ENCODE measurements at places on chromosomes 1 and 21. TPM values are rescaled to one million over a fixed set of nuclear protein-coding genes. Genes with fewer than 3 reads are reported as not detected.

The COP1 gene
- 17.8 TPM for polyA plus RNA-seq

The DNTTIP2 gene
- polyA plus RNA-seq = 14.2 TPM

The NHLH1 gene
- polyA plus RNA-seq = 0.26 TPM

The LRRC53 gene
- not detected for polyA plus RNA-seq

The BARHL2 gene
- polyA plus RNA-seq = not detected

The TTLL10 gene
- polyA plus RNA-seq = not detected

DNA sequence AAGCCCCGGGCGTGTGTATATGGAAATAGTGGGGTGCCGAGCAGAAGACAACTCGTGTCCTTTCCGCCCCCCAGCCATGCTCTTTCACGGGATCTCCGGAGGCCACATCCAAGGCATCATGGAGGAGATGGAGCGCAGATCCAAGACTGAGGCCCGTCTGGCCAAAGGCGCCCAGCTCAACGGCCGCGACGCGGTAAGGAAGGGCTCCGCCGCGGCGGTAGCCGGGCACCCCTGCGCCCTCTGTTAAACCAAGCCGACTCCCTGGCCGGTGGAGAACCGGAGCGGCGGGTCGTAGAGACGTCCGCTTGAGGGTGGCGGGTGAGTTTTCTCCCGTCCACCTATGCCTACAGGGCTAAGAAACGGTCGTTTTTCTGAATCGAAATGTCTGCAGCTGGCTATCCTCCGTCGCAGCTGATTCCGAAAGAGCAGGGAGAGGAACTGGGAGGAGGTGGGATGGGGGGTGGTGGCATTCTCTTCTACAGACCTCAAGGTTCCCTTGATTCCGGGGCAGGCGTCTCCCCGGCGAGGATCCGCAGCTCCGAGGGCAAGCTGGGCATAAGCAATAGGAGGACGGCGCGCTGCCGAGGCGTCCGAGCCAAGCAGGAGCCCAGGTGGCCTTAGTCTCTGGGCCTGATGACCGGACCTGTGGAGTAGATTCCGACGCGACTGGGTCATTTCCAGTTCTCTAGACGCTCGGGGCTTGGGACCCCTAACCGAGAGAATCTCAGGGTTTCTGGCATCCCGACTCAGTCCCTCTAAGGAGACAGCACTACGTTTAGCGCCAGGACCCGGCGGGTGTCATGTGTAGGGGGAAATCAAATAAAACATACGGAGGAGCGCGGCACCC is 856 bp downstream of the LHX9 start:
- no peak for DNase-seq

GRCh38 chr1:26994787-26995517 is 1.5 kb downstream of the TRNP1 start:
- DNase-seq = no peak

GRCh38 chr1:231584117-231584516 is 42.5 kb upstream of the DISC1 start:
- DNase-seq = peak; percentile 82

DNA sequence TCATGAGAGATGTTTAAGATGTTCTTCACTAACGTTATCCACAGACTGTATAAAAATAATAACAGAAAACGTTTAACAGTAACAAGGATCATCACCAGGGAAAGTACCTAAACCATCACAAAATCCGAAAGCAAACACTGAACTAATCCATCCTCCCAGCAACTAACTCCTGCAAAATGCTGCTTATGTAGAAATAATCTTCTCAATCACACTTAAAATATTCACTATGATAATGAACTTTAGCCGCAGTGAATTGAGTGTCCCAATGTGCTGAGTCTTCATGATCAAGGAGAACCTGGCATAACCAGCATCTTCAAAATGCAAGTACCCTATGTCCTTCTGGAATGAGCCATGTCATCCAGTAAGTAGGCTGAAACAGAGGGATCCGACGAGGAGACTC is 166.1 kb downstream of the LTN1 start:
- no peak for DNase-seq

DNA sequence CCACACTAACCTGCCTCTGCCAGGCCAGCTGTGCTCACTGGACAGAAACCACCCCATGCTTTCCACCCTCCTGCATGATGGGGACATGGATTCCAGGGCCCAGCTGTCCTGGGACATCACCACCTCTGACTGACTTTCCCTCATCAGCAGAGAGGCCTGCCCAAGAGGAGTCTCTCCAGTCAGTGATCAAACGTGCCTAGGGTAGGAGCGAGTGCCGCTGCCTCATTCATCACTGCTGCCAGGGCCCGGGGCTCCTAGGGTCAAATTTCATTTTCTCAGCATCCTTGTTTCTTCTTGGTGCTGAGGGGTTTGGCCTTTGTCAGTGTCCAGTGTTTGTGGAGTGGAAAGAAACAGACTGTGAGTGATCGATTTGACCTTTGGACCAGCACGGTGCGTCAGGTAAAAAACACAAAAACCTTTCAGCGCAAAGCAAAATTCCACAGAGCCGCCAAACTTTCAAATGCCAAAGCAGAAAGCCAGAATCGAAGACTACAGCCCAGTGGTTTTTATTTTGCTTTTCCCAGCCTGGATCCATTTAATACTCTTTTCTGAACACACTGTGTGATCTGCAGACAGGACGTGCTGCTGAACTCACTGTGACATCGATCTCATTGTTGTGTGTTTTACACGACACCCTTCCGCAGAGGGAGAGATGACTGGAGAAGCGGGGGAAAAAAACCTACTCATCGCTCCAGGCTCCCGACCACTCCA is 43.2 kb downstream of the CAPN8 start:
- DNase-seq = no peak

GRCh38 chr21:30793581-30794314 is 19.3 kb downstream of the KRTAP8-1 start:
- DNase-seq = no peak

DNA sequence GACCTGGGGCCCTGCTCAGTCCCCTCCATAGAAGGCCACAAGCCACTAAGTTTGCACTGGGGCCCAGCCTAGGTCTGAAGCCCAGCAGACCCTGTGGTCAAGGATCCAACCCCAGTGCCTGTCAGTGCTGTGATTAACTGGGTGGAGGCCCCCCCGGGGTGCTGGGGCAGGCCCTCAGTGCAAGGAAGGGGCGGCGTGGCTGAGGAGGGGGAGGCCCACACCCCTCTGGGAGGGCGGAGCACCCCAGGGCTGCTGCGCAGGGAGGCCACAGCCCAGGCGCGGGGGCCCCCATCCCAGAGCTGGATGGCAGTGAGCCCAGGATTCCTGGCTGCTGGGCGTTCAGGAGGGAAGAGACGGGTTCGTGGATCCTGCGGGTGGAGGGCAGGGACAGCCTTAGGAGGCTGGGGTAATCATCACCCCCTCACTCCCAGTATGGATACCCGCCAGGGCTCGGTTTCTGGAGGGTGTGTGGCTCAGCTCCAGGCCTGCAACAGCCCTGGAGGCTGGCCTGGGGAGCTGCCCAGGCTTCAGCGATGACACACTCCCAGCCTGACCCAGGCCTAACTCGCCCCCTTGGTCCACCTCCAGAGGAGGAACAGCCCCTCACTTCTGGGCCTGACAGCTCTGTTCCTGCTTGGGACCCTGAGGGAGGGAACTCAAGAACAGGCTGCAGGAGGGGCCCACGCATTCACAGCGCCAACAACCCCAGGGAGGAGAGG is 890 bp downstream of the GJC2 start:
- DNase-seq = peak; percentile 86

- DNase-seq = no peak
Measured at GRCh38 chr21:44740742-44741141, 29.4 kb upstream of the TSPEAR start.
